NCI-H345 (cell line): ENCODE measurements at places on chromosomes 1 and 21.

DNA sequence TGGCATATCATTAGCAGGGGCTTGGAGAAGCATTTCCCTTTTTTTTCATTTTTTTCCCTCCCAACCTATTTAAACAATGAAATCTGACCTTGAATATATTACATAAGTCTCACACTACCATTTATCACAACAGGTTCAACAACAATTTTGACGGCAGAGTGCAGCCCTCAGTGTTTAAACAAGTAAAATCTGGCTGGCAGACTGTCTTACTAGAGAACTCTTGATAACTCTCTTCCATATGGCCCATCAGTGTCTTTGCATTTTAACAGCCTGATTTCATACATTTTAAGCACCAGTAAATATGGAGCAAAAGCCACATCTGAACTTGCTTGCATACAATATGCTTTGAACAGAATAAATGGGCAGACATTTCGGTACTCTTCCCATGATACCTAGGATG, 213.0 kb downstream of the KCTD3 start:
- peak; percentile 42 for DNase-seq

GRCh38 chr21:41979751-41980369, 26.0 kb upstream of the C2CD2 start:
- DNase-seq = no peak

- no peak for DNase-seq
These were observed 670.6 kb upstream of the PKN2 start for GRCh38 chr1:88013485-88013884.

- DNase-seq = no peak
These were observed 31.7 kb downstream of the TRIM11 start for GRCh38 chr1:228374711-228375577.

DNA sequence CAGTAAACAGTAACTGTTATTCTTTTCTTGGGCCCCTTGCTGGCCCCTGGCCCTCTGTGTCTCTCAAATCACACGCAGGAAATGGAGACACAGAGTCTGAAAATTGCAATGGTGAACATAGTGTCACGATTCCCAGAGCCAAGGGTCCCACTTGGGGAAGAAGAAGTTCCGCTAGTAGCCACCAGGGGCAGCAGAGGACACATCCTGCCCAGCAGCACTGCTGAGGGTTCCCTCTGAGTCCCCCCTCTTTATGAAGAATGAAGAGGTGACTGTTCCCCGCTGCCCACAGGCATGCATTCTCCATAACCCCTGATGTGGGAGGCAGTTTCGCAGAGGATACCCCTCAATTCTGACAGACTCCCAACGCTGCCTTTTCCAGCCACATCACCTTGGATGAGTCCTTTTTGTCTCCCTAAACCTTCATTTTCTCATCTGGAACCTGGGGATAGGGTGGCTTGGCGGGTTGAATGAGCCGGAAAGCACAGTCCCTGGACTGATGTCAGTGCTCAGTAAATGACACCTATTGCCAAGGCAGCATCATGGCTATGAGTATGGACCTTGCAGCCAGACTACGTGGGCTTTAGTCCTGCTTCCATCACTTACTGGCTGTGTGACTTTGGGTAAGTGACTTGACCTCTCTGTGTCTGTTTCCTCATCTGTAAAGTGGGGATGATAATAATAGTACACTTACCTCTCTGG, 238.0 kb upstream of the TMEM51 start:
- DNase-seq = peak; percentile 38

DNA sequence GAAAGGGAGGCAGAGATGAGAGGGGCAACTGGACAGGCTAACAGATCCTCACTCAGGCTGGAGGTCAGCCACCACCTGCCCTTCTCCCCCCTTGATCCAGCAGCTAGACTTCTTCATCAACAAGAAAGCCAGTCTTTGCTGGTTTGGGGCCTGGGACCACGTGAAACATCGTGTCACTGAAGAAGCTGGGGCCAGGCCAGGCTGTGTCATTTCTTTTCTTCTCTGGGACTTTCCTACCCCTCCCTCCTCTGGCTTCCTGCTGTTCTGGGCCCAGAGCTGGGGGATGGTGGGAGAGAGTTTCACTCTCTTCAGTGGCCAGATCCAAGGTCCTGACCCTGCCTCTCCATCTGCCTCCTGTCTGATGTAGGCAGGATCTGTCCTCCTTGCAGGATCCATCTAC, 18.1 kb upstream of the SLC26A9 start:
- no peak for DNase-seq

DNA sequence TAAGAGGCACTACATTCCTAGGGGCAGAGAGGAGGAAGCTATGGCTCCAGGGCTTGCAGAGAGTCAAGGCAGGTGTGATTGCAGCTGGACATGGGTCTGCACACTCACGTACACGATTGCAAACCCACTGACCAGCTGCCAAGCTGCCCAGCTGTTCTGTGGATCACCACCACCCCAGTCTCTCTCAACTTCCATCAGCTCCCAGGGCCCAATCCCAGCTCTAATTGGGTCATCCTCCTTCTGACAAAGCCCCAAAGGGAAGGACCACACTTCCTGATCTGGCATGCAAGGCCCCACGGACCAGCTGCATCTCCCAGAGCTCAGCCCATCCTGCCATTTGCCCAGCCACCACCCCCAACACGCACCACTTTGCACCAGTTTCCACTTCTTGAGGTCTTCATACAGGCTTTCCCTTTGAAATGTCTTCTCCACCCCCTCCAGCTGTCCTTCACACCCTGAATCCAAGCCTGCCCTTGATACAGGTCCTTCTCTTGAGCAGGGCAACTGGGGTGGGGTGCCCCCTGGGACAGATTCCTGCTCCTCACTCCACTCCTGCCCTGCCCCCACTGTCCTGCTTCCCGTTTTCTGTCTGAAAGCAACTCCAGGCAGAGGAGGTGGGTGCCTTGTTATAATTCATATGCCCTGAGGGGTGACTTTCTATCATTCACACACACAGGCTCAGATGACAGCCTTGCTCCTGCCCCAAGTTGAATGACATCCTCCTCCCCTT, 179.4 kb upstream of the EDN2 start:
- no peak for DNase-seq

- no peak for DNase-seq
These were observed 8.2 kb upstream of the EFHD2 start for GRCh38 chr1:15401391-15402055.

DNA sequence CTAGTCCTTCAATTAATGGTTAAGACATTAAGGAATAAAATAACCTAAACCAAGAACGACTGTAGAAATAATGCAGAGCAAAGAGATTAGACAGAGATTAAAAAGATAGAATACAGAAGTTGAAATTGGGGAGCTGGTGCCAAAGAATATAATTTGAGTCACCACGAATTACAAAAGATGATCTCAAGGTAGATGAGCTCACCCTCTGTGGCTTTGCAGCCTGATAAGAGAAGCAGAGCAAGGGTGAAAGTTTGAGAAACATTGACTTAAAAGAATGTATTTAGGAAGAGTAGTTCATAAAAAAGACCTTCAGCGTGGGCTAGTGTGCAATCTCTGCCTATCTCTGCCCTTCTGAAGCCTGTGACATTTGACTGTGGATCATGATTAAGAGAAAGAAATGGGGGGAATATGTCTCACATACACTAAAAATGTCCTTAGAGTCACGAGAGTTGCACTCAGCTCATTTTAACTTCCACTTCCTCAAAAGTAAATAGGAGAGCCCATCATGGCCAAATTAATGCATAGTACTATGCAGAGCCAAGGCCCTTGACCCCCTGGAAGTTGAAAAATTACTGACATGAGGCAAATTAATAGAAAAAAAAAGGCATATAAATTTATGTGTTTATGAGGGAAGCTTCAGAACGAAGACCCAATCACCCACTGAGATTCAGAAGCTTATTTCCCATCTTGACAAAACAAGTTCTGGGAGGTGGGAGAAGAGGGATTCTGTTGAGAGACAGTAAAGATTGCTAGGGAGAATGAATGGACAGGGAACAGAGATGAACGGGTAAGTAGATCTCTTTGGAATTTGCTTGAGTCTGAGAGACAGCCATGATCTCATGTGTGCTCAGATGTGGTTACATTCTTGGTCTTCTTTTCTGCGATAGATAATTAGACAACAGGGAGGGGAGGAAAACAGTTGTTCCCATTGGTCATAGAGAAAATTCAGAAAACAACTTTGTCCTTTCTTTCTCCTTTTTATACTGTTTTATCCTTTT, 395.4 kb upstream of the LRRC7 start:
- DNase-seq = no peak

DNA sequence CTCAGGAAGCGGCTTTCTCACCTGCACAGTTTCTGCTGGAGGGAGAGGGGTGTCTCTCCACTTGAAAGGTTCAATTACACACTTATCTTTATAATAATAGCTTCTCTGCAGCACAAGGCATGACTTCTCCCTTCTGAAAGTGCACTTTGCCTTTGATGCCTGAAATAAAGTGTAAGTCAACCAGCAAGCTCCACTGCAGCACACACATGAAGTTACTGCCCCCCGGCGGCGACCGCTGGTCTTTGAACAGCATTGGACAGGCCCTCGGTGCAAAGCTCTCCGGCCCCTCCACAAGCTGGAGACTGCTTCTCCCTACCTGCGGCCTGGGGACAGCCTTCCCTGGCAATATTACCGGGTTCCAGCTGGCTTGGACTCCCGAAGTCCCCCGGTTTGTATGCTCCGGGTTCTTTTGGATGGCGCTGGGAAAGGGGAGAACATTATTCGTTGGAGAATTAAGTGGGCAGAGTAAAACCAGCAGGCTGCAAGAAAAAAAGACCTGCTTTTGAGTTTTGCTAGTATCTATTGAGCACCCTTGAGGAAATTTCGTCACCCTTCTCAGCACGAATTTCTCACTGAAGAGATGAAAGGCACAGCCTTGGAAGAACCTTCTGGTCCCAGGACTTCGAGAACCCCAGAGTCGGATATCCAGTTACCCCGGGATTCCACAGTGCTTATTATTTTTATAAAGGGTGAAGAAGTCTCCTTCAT, 11.8 kb downstream of the RCAN1 start:
- DNase-seq = peak; percentile 97

GRCh38 chr1:62117018-62117750, 77.5 kb upstream of the L1TD1 start:
- DNase-seq = no peak

GRCh38 chr1:202673531-202673930, 36.7 kb downstream of the SYT2 start:
- DNase-seq = no peak

DNA sequence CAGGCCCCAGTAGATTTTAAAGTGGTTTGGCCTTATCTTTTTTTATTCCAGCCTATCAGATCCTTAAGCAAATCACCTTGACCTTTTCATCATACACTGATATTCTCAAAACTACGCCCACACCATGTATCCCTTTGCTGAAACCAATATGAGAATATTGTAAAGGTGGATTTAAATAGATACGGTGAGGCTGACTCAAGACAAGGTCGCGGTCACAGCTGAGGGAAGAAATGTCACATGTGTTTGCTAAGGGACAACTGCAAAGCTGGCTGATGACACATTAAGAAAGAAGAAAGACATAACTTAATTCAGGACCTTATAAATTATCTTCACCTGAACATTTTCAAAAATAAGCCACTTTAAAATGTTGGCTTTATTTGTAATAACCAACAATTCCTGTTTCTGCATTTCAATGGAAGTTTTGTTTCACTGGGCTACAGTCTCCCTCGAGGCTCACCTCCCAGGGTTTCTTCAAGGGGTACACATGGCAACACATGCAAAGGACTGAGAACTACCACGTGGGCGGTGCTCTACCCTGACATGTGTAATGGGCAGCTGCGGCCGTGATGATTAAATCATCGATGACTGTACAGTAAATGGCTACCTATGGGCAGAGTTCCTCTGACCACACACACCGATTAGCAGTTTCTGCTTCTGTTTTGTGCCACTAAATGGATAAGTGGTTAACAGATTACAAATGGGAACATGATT, 189.5 kb downstream of the SIPA1L2 start:
- no peak for DNase-seq

DNA sequence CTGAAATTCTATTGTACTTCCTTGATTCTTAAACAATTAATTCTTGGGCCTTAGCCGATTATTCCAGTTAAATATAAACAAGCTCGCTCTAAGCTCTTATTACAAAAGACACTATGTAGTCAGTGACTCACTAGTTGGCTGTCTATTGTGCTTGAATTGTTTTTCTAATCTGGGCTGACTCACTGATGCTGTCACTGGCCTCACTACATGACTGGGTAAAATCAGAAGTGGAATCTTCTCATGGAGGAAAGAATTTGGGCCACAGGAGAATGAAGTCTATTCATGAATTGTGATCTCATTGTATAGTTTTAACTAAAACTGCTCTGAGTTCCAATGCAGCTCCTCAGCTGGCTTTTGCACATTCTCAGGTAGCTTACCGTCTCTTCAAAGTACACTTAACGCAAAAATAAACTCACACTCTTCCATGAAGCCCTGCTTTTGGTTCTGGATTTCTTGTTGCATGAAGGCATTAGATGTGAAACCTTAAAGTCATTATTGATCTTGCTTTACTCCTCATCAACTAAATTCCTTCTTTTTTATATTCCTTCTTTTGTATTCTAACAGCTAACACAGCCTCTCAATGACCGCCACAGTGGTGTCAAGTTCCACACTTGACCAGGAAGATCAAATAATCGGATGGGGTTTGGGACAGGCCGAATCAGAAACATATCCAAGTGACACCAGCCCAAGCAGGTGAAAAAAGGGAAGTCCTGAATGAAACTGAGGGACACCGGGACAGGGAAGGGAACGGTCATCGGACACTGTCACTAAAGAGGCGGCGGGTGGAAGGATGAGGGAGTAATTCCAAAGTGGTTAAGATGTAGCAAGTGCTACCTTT, 80.9 kb upstream of the LBR start:
- DNase-seq = peak; percentile 48

GRCh38 chr1:35553851-35554250, 3.4 kb downstream of the KIAA0319L start:
- no peak for DNase-seq

DNA sequence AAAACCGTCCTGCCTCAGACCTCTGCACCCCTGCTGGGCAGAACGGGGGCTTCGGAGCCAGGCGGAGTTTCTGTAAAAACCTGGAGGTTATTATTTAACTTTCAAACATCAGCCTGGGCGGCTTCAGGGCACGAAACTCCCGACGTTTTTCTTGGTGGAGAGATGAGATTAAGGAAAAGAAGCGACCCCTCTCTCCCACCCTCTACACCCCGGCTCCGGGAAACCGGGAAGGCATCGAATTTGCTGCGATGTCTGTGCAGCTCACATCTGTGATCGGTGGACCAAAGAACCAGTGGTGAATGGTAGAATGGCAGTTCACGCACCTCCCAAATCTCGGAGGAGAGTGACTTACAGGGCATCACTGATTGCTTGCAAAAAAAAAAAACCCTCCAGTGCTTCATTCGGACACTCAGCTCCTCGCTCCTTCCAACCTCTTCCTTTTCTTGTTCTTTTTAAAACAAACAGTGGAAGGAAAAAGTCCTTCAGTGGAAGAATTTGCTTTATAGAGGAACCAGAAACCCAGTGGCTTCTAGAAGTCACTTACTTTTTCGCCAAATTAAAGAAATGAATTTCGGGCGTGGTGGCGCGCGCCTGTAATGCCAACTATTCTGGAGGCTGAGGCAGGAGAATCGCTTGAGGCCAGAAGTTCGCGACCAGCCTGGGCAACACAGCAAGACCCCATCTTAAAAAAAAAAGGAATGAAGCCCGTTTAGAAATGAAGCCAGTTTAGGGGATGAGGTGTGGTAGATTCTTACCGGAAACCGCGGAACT, 884 bp downstream of the PHACTR4 start:
- peak; percentile 43 for DNase-seq
